ENCODE measurements at places on chromosomes 7 and 10.

GRCh38 chr10:78853864-78854263 lies 214.9 kb upstream of the ZMIZ1 start:
- DNase-seq = no peak

- no peak for DNase-seq
Measured at GRCh38 chr7:39355664-39356063, 210.5 kb upstream of the YAE1 start.

GRCh38 chr7:45888185-45888992 lies at the start of gene IGFBP1:
IGFBP1 (plus strand) TSS chr7:45888488; CDS start chr7:45888653, 165 bp downstream.
- DNase-seq = no peak

GRCh38 chr10:116099023-116099420 lies 174.0 kb downstream of the GFRA1 start:
- no peak for DNase-seq

- DNase-seq = no peak
Measured at GRCh38 chr7:77979219-77979618, 180.6 kb downstream of the PHTF2 start.

GRCh38 chr10:44378626-44379025 lies 6.3 kb downstream of the CXCL12 start:
- no peak for DNase-seq

DNA sequence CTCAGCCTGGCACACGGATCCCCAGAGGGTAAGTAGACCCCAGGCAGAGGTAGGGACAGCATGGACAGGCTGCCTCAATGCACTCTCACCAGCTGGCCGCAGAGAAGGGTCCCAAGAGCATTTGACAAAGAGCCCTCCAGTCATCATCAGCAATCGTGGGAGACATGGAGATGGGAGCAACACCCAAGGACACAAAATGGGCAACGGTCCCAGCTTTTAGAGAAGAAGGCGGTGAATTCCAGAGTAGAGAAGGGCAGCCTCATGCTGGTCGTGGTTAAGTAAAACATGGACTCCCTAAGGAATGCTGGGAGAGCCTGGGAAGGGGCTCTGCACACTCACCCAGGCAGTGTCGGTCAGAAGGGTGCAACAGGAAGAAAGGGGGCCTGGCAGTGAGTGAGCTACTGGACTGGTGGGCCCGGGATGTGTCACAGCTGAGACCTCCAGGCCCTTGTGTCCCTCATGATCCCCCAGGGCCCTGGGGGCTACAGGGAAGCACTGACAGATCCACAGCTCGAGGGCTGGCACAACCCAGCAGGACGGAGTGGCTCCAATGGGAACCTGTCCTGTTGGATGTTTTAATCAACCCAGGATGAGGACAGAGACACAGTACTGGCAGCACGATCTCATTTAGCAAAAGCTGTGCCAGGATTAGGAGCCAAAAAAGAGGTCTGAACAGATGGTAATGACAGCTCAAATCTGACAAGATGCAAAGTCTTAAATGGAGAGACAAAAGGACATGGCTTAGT lies 147.1 kb downstream of the NEURL1 start:
- DNase-seq = no peak

- DNase-seq = no peak
Measured at GRCh38 chr7:107889992-107890391, 991 bp upstream of the DLD start.

DNA sequence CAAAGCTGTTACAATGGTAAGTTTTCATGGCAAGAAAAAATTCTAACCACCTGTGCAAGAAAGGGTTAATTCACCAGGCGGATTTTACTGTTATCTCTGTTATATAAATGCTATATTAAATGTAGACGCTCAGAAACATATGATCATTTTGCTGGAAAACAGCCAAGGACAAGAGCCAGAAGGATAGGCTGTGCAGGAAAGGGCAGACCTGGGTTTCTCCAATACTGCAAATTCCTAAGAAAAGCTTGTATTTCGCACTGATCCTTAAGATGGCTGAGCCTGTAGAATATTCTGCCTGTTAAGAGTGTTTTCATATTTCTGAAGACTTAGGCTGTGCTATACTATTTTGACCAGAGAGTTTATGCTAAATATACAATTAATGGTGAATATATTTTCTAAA lies 564.1 kb upstream of the KCND2 start:
- DNase-seq = no peak

DNA sequence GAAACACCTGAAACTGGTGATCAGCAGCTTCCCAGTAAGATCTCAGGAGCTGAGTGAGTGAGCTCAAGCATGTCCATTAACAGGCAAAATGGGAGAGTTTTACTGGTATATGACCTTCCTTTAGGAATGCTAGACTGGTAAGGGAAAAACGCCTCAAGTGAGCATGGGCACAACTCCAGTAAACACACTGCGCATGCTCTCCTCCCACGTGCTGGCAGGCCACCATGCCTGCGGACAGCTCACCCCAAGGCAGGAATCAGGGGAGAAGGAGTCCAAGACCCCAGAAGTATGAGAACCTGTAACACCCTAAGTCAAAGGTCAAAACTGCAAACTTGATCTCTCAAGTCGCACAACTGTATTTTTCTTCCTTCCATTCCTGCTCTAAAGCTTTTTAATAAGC lies 128.3 kb downstream of the CD36 start:
- DNase-seq = no peak

Measured in mesothelial cell of epicardium (in vitro differentiated cells).